ENCODE measurements at places on chromosomes 3 and 15.

- DNase-seq: no peak
Measured at GRCh38 chr15:62121273-62122015, 43.6 kb downstream of the C2CD4B start.

DNA sequence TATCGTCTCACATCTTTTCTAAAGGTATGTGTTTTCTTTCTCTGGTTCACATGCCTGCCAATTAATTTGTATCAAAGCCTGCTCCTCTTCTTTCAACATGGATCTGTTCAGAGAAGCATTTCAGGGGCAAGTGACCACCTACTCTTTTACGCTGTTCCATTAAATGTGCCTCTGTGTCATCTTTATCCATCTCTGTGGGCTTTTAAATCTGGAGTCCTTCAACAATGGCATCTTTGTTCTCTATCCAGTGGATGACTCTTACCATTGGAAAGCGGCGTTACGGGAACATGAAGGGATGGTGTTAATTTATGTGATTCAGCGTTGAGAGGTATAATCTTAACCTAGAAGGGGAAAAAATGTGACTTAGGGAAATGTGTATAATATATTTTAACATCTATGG, 92.7 kb upstream of the CFAP20DC start:
- DNase-seq: no peak

- DNase-seq: no peak
Measured at GRCh38 chr3:152213203-152213602, 55.5 kb upstream of the MBNL1 start.

- peak; percentile 31 for DNase-seq
Measured at GRCh38 chr15:59553879-59554735, 57.5 kb upstream of the GCNT3 start.

- no peak for DNase-seq
Measured at GRCh38 chr3:131447349-131447748, 55.4 kb downstream of the MRPL3 start.

- DNase-seq: no peak
Measured at GRCh38 chr15:67409175-67409574, 111.8 kb upstream of the C15orf61 start.

DNA sequence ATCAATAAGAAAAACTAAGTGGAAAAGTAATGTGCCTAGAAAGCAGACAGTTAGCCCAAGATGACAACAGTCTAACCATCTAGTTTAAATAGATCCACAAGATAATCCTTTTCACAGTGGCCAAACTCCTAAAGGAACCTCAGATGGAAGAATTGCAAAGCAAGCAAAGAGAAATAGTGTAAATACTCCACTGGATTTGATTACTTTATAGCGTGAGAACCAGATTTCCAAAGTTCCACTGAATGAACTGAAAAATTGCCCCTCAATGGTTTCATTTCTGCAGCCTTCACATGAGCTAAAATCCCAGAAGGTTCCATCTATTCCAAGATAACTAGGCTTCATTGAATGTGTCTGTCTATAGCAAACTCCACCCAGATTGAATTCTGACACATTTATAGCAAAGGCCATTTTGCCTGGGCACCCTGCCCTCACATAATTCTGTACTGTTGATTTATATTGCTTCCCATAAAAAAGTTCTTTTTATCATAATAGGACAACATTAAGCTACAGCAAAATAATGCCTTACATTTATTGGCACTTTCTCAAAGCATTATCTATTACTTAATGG, 129.7 kb upstream of the THBS1 start:
- no peak for DNase-seq

DNA sequence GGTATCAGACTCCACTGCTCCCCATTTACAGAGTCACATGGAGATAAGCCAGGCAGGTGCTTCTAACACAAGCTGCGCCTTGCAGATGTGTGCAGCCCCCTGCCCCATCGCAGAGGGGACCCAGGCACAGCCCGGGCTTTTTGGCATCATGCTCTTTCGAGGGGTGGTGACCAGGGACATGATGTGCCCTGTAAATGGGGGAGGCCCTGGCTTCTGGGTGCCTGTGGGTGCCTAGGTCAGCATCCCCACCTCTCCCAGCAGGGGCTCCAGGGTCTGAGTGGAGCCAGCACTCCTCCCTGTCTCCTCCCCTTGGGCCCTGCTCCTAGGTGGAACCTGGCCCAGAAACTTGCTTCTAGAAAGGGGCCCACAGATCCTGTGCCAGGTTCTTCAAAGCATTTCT, 15.2 kb downstream of the TRPM1 start:
- DNase-seq: no peak

- no peak for DNase-seq
Measured at GRCh38 chr3:105228696-105229095, 138.0 kb upstream of the ALCAM start.

DNA sequence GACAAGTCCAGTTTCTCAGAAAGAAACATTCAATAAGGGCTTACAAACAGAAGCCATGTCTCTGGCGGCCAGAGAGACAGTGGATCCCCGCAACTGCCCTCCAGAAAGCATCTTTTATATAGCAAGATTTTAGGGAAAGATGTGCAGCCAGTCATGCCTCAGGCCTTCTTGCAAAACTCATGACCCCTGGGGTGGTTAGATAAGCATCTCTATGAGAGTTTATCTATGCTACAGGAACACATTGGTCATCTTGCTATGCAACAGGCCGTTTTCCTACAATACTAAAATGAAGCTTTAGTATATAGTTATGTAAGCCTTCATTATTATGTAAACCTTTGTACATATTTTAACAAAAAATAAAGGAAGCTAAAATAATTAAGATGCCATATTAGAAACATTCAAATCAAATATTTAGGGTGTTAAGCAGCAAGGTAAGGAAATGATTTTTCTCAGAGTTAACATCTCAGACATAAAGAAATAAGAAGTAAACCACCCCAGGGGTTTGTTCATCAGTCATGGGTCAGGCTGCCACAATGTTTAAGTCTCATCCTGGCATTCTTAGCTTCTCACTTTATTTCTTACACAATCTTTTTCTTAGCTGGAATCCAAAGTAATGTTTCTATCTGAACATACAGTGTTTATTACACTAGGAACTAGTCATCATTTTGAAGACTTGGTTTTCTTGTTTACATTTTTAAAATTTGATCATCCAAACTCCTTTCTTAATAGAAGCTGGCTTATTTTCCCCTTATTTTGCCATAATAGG, 6.3 kb upstream of the FSIP1 start:
- DNase-seq: no peak

- DNase-seq: no peak
Measured at GRCh38 chr3:57942872-57943283, 65.3 kb upstream of the FLNB start.

DNA sequence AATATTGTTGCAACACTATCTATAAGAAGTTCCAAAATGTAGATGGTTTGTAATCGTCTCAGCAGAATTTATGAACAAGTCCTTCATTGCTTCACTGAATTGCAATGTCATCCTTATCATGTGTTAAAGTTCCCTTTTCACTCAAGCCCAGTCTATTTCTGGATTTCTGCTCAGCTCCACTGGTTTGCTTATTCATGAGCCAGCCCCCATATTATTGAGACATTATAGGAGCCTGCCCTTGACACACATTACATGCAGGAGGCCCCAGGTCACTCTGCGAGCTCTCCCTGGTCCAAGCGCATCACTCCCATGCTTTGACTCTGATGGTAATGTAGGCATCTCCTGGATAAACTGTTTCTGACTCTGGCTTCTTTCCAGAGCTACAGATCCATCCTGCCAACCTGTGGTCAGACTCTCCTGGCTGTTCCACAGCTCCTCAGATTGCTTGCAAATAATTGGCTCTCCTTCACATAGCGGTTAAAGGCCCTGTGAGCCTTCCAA, 56.9 kb downstream of the ABTB1 start:
- DNase-seq: no peak

DNA sequence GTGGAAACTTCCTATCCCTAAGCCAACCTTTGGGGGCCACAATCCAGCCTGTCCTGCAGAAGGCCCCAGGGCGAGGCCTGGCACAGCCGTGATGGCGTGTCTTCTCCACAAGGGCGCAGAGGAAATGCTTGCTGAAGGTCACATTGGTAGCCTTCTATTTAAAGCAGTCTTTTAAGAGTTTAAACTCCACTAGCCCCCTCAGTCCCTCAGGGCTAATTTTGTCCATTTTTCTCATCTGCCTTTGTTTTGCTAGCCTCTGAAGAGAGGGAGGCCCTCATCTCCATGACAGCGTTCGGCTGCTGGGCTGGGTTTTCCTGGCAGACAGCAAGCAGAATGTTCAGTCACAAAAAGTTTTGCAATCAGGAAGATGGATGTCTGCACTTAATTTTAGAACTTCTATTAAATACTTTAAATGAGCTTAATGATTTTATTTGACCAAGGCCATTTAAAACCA, 40.8 kb downstream of the RARB start:
- DNase-seq: no peak

DNA sequence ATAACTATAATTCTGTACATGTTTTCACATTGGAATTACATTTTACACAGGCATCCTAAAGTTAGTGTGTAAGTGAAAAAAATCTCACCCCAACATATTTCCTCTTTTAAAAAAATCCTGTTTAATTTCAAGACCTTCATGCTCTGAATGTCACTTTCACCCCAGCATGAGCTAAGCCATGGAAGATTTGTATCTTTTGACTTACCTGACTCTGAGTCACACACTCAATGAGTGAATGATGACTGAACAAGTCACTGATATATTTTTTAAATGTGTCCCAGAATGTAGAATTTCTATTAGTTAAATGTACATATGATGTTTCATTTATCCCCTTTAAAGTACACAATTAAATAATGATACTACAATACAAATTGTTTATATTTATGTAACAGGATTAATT, 199.9 kb upstream of the RBMS3 start:
- DNase-seq: no peak

GRCh38 chr3:53350652-53351051, 3.3 kb upstream of the DCP1A start:
- DNase-seq: no peak

DNA sequence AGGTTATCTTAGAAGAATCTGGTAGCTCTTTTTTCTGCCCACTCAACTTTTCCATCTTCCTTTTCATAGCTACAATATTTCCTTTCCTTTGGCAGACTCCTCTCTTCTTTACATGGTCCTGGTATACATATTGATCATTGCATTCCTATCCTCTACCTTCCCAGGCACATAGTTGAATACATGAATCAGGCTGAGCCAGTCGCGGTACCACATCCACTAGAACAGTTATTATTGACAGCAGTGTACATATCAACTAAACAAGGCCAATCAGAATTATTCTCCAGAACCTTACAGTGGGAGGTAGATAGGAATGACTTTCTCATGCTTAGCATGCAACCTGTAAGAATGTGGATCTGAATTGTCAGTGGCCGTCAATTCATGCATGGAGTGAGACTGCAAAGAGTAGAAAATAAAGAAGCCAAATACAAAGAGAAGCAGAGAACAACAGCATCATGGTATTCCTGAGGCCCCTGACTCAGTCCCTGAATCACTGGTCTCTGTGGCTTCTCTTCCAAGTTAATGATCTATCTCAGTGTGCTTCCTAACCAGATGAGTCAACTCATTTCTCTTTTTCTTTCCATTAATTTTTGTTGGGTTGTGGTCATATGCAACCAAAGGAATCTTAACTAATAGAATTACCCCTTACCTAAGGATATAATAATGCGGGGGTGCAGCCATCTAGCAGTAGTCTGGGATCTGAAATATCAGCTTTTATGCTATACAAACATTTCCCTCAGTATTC, 60.9 kb upstream of the DCBLD2 start:
- no peak for DNase-seq

GRCh38 chr3:52633786-52634185, 51.9 kb downstream of the PBRM1 start:
- no peak for DNase-seq

- DNase-seq: no peak
Measured at GRCh38 chr3:196994056-196994455, 25.4 kb upstream of the PIGZ start.

- DNase-seq: no peak
Measured at GRCh38 chr3:18334837-18335601, 90.1 kb downstream of the SATB1 start.

DNA sequence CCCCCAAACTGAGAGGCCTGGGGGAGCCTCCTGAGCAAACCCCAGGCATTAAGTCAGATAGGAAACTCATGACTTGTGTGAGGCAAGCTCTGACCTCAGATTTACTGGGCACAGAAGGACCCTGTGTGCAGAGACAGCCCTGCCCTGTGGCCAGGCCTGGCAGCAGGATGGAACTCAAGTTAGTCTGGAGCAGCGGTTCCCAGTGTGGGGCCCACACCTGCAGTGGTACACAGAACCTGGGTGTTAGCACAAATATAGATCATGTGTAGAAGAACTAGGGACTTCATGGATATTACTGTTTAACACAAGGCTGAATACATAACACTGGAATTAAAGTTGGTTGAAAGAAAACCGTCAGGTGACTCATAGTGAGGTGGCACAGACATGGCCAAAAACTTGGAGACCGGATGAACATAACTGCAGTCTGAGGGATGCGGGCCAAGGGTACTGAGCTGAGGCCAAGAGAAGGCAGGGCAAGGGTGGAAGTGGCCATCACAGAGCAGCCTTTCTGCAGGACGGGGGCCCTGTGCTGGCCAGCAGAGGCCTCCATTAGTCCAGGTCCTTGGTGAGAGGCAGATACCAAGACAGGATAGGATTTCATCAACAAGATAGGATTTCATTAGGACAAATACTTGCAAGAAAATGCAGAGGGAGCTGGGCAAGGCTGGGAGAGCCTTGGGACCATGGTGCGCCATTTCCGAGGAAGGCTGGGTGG, 40.9 kb downstream of the IRAK2 start:
- DNase-seq: no peak

- no peak for DNase-seq
Measured at GRCh38 chr15:88028024-88028423, 228.5 kb downstream of the NTRK3 start.

DNA sequence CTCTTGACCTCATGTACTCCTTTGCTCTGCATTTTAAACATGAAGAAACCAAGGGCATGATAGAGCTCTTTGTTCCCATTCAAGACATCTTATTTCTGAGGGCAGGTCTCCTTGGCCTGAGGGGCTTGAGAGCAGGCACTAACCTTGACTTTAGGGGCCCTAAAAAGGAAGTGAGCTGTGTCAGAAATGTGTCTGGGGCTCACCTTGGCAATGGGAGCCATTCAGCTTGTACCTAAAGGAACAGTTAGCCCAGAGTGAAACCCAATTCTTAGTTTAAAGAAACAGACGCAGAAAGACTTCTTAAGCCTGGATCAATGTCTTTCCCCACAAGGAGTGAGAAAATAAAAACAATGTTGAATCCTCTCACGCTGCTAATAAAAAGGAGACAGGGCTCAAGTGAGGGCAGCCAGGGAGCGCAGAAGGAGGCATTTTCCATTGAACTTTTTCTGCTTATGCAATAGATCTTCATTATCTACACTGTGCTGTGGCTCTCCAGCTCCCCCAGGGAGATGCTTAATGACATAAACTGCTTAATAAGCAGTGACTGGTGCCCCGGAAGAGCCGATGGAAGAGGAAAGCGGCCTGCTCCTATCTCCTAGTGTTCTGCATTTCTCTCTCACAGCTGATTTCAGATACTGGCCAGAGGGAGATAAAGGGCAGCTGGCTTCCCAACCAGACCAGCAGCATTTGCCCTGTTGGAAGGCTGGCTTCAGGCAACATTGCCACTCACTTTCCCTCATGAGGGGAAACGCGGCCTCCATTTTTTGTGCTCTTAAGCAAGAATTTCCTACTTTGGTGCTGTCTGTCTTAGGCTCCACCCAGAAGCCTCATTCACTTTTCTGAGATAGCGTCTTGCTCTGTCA, 152.0 kb downstream of the OPA1 start:
- peak; percentile 59 for DNase-seq

Data from NCI-H510A treated with DMSO at 0.1 percent for 48 hours (cell line).